Hepatic stellate cell (primary cell): ENCODE measurements at places on chromosomes 11 and 22.

- DNase-seq: no peak
Measured at GRCh38 chr11:16933291-16933690, 80.9 kb downstream of the PLEKHA7 start.

DNA sequence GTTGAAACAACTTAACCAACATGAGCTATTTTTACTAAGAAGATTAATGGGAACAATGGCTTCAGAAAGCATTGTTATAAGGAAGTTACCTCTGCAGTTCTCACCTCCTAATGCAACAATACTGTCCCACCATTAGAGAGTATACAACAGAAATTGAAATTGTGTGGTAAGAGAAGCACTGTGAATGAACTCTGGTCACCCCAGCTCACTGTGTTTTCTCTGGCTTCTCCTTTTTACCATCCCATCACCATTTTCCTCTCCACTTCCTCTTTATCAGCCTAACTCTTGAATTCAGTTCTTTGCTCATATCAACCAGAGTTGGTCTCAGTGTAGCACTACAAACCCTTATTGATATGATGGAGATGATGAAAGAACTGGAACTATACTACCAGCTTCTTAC lies 138.0 kb upstream of the POU2AF2 start:
- DNase-seq: no peak

- no peak for DNase-seq
Measured at GRCh38 chr11:128551058-128551457, 36.3 kb downstream of the ETS1 start.

DNA sequence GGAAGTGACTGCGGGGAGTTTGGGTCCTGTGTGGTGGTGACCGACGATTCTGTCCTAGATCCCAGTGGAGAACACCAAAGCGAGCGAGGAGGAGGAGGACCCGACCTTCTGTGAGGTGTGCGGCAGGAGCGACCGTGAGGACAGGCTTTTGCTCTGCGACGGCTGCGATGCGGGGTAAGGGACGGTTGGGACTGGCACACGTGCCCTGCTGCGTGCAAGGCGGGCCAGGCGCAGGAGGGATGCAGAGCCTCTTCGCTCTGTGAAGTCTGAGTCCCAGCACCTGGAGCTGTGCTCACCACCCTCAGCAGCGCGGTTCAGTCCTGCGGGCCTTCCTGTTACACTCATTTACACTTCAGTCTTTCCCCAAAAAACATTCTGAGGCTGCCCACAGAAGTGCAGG lies 16.2 kb downstream of the PHRF1 start:
- DNase-seq: no peak

GRCh38 chr11:9803685-9804418 lies 140.0 kb downstream of the SWAP70 start:
- DNase-seq: no peak

GRCh38 chr11:117980280-117980679 lies 5.9 kb upstream of the IL10RA start:
- DNase-seq: no peak

DNA sequence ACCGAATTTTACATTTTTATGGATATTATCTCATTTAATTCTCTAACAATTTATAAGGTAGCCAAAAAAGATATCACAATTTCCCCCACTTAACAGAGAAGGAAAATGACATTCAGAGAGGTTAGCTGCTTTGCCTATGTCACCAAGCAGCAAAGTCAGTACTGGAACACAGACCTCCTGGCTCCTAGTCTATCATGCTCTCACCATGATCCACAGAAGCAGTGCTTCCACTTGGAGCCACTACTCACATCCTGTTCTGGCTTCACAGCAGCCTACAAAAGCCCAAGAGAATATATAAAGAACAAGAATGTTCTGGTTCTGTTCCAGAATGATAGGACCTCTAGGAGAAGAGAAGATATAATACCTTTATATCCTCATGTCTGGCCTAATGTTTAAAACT lies 59.5 kb upstream of the SCUBE2 start:
- no peak for DNase-seq
